Epithelial cell of proximal tubule (primary cell): ENCODE measurements at places on chromosomes 6 and 20.

DNA sequence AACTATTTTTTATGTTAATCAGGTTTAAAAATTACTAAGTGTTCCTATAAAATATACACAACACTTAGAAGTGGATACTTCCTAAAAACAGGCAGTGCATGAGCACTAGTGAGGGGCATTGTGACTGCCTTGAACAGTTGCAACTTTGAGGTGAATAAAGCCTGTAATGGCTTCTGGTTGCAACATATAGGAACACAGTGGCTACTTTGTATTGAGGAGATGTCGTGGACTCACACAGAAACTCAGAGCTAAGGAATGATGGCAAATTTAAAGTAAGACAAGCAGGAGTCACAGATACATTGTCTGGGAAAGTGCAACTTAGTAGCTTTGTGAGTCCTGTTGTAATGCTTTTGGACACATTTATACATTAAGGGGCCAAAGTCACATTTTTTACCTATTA is 861 bp upstream of the HLA-A start:
- DNase-seq: no peak

GRCh38 chr6:113776998-113777397 is 80.1 kb upstream of the MARCKS start:
- DNase-seq: no peak

GRCh38 chr6:84508334-84508733 is 256.1 kb downstream of the TBX18 start:
- DNase-seq: no peak

DNA sequence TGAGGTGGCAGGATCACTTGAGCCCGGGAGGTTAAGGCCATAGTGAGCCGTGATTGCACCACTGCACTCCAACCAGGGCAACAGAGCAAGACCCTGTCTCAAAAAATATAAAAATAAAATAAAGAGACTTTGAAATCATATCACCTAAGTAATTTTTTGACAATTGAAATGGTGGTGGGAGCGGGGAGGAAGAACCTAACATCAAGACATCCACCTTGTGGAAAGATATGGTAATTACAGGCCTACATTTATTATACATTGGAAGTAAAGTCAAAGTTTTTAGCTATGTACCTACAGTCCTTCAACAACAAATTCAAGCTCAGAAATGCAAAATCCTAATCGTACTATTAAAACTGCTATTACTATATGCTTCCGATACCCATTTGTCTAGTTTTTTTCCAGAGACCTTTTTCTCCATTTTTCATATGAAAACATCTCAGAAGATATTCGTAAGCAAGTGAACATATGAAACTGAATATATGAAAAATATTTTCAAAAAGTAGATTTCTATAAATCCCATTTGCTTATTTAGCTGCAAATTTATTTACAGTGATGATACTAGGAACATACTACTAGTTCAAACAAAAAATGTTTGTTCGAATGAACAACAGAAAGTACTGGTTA is 83.3 kb downstream of the SYCP2 start:
- peak; percentile 13 for DNase-seq
